Suppressor macrophage treated with lipopolysaccharide for 4 hours (primary cell): ENCODE measurements at places on chromosomes 3 and 15.

GRCh38 chr3:175646865-175647264 lies 787.7 kb downstream of the NAALADL2 start:
- DNase-seq, result no peak

GRCh38 chr3:169863458-169863899 lies 6.3 kb downstream of the LRRC31 start:
- DNase-seq, result peak; percentile 82

- DNase-seq, result no peak
These were observed 722.6 kb downstream of the FHIT start for GRCh38 chr3:60528651-60529050.

DNA sequence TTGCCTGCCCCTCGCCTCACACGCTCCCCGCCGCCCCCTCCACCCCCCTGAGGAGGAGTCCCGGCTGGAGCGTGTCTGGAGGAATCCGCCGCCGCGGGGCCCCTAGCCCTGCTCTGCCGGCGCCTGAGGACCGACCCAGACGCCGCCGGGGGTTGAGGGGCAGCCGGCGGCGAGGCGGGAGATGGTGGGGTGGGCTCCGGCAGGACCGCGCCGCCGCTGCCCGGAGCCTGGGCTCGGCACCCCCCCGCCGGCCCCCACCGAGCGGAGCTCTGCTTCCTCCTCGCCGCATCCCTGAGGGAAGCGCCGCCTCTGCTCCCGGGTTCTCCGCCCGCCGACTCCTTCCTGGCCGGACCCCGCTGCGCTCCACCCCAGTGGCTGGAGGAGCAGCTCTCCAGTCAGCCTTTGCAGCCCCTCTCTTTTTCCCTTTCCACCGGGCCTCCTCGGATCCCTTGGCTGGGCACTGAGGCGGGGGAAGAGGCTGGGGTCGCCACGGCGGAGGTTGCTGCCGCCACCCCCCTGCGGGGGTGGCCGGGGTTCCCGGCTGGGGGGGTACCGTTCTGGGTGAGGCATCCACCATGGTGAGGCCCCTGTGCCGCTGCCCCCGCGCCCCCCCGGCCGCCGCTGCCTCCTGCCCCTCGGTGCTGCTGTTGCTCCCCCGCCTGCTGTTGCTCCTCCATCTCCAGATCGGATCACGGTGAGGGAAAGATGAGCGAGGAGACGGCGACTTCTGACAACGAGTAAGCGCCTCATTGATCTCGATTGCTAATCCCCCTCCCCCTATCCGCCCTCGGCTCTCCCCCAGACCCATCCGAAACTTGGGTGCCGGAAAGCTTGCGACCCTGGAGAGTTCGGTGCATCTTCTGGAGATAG lies at the start of gene SPRED1:
Gene SPRED1, plus strand, starts transcription at position 356 of the 870 bp plus-strand sequence. Its CDS starts 350 bp downstream, at position 706.
- DNase-seq, result peak; percentile 67

GRCh38 chr15:89648106-89649012 lies 6.9 kb downstream of the KIF7 start:
- no peak for DNase-seq

GRCh38 chr15:62737551-62737950 lies 305.0 kb upstream of the TPM1 start:
- no peak for DNase-seq

DNA sequence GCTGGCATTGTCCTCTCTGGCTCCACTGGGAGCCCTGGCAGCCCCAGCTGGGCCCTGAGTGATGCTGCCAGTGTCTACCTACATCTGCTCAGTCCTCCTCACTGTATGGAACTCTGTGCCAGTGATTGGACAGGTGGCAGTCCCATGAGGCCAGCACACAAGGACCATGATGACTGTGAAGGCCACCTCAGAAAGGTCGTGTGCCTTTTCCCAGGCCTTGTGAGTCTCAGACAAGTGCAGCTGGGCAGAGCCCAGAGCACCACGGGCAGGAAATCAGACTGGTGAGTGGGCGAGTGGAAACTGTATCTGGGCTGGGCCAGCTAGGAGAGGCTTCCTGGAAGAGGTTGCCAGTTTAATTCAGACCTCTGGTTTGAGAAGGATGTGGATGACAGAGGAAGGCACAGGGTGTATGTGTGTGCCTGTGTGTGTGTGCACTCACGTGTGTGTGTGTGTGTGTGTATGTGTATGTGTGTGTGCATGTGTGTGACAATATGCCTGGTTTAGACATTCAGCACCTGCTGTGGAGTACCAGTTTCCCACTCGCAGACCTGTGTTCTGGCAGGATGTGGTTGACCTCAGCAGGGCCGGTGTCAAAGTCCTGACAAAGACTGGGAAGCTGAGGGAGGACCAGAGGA lies 7.0 kb downstream of the MAPKAPK3 start:
- peak; percentile 63 for DNase-seq

GRCh38 chr3:136982033-136982432 lies 24.2 kb downstream of the IL20RB start:
- no peak for DNase-seq

- DNase-seq, result no peak
These were observed 11.6 kb downstream of the TKT start for GRCh38 chr3:53244271-53244670.

DNA sequence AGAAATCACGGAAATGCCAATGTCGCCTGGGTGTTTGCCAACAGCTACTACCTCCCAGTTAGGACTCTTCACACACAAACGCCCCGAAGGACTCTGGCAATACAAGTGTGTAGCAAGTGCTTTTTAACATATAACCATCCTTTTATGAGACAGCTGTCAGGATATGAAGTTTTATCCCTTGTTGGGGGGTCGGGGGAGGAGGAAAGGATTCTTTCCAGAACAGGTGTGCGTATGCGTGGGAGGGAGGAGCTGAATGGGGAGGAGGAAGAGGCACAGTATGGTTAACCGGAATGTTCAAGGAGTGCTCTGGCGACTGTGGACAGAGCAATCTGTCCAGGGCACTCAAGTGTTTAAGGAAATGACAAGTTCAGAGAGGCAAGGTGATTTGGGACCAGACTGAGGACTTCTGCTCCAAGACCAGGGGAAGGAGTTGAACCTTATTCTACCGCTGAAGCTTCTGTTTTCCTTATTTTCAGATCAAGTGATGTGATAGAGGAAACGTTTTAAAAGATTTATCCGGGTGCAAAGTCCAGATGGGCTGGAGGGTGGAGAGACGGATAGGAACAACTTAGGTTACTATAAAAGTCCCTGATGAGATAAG lies 1.3 kb downstream of the TSPAN3 start:
- DNase-seq, result no peak

DNA sequence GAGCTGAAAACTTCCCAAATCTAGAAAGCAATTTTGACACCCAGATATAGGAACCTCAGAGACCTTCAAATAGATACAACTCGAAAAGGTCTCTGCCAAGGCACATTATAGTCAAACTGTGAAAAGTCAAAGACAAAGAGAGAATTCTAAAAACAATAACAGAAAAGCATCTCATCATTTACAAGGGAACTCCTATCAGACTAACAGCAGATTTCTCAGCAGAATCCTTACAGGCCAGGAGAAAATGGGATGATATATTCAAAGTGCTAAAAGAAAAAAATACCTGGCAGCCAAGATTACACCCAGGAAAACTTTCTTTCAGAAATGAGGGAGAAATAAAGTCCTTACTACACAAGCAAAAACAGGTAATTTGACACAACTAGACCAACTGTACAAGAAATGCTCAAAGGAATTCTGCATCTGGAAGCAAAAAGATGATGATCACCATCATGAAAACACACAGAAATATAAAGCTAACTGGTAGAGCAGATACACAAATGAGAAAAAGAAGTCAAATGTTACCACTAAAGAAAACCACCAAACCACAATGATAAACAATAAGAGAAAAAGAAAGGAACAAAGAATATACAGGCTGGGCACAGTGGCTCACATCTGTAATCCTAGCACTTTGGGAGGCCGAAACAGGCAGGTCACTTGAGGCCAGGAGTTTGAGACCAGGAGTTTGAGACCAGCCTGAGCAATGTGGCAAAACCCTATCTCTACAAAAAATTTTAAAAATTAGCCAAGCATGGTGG lies 50.4 kb downstream of the ADAM10 start:
- DNase-seq, result no peak

DNA sequence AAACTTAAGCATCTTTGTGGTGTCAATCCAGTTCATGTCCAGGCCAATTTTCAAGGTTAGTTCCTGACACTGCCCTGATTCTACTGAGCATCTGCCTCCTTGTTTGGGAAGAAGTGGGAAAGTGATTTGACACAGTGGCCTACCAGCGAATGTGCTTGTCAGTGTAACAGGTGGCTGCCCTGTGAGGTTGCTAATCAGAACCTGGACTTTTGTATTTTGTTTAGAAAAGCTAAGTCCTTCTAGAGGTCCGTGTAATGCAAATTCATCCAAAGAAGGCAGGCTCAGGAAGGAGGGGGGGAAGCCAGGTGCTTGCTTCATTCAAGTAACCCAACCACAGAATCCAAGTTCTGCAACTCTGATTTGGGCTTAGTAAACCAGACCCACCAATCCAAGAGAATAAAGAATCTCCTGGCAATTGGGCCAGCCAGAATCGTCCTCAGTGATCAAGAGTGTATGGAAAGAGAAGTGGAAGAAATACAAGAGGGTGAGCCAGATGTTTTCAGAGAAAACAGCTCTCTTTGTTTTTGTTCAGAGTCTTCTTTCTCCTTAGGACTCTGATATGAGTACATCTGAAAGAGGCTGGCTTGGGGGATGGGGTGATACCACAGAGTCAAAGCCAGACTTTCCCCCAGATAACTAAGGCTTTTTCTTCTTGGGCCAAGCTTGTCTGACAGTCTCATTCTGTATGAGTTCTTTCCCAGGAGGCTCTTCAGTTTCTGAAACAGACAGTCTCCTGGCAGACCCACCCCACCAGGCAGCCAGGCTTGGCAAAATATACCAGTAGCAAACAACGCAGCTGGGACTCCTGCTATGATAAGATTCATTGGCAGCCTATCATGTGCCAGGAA lies 508.9 kb upstream of the TBL1XR1 start:
- no peak for DNase-seq

DNA sequence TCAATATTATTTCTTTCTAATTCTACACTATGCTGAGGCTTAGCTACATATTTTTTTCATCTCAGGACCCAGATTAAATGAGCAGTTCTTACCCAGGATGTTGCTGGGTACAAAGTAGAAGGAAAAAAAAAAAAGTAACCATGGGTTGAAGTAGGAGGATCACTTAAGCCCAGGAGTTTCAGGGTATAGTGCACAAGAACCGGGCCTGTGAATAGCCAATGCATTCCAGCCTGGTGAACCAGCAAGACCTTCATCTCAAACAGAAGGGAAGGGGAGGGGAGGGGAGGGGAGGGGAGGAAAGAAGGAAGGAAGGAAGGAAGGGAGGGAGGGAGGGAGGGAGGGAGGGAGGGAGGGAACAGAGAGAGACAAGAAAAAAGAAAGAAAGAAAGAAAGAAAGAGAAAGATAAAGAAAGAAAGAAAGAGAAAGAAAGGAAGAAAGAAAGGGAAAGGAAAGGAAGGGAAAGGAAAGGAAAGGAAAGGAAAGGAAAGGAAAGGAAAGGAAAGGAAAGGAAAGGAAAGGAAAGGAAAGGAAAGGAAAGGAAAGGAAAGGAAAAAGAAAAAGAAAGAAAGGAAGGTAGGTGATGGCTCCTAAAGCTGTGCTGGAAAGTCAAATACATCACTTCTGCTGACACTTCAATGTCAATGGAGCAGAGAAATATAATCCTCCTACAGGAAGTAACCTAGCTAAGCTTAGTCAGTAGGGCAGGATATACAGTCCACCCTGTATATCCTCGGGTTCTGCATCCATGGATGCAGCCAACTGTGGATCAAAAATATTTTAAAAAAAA lies 206.8 kb upstream of the TGFBR2 start:
- no peak for DNase-seq

DNA sequence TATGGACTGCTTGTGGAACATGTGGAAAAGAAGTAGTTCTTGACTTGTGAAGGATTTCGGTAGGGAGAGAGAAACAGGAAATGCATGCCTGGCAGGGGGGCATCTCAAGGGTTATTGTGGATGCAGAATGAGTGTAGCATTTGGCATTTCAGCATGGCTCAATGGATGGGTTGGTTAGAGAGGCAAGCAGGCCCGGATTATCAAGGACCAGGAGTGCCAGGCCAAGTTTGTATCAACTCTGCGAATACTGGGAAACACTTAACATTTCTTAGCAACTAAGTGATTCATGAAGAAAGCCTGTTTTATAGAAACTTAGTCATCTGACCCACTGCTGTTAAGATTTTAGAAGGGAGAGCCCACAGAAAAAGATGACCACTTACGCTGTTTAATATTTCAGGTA lies 33.6 kb downstream of the KIF15 start:
- no peak for DNase-seq

GRCh38 chr3:14147066-14147435 lies 22.2 kb downstream of the TMEM43 start:
- DNase-seq, result peak; percentile 50

DNA sequence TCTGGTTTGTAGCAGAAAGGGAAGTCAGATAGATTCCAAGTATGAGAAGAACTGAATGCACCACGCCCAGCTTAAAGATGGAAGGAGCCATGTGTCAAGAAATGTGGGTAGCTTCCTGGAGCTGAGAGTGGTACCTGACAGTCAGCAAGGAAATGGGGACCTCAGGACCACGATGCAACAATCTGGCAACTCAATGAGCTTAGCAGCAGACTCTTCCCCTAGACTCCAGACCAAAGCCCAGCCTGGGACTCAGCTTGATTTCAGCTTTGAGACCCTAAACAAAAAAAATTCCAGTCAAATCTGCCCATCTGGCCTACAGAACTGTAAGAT lies 24.4 kb downstream of the MIX23 start:
- DNase-seq, result no peak

- DNase-seq, result no peak
These were observed 2.9 kb upstream of the FBLN2 start for GRCh38 chr3:13545952-13546454.

- DNase-seq, result no peak
These were observed 56.5 kb downstream of the CLDN11 start for GRCh38 chr3:170475092-170475685.

DNA sequence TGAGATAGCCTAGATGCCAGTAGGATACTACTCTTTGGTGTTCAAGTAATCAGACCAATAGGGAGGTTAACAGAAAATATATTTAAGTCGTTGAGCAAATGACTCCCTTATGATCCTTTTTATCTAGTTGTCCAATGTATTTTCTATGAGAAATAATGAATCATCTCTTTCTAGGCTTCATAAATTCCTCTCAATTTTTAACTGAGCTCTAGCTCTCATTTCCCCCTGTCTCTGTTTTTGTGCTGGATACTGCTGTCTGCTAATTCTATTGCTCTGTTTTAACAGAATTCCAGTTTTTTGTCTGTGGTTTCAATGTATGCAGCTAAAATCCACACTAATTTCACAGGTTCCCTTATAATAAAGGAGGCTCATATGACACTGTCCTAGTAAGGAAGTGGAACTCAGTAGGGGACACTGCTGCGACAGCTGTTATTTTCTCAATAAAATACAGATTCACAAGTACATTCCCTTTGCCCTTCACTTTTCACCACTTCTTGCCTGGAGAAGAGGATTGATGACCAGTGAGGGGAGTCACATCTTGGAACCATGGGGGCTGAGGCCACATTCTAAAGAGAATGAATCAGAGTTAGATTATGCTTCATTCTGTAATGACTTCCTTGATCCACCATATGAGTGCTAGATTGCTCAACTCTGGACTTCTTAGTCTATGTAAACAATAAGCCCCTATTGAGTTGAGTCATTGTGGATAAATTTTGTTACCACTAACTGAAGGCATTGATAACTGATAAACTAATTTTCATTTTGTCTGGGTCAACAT lies 558.7 kb upstream of the KCNMB2 start:
- DNase-seq, result peak; percentile 80

- no peak for DNase-seq
These were observed 32.6 kb upstream of the NANOGP8 start for GRCh38 chr15:35117543-35118265.
